T-helper 22 cell (primary cell): ENCODE measurements at places on chromosomes 5 and 9.

- no peak for DNase-seq
These were observed 353.7 kb downstream of the ARL15 start for GRCh38 chr5:53956632-53957031.

DNA sequence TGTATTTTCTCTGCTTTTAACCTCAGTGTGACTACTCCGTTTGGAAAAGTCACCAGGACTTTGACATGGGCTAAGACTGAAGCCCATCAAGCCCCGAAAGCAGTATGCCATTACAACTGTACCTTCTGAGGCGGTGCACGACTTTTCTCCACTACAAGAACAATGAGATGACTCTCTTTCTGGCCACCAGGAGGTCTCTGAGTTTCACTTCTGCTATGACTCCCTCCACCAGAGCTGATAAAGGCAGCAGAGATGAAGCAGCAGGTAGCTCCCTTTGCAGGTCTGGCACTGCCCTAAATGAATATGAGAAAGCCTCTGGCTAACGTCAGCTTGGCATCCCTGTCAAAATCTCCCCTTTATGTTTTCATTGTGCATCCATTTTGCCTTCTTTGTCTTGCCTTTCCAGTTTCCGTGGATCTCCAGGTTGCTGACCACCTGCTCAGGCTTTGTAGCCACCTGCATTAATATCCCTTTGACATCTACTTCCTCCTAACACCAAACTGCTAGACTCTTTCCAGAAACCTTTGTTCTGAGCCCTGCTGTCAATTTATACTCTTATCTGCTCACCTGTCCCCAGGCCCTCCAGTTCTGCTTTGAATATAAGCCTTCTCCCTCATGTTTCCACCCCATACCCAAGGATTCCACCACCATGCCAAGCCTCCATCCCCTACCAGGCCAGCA, 221.7 kb downstream of the ZNF608 start:
- no peak for DNase-seq

- DNase-seq, result no peak
These were observed 41.5 kb downstream of the KCNIP1 start for GRCh38 chr5:170545313-170545712.

DNA sequence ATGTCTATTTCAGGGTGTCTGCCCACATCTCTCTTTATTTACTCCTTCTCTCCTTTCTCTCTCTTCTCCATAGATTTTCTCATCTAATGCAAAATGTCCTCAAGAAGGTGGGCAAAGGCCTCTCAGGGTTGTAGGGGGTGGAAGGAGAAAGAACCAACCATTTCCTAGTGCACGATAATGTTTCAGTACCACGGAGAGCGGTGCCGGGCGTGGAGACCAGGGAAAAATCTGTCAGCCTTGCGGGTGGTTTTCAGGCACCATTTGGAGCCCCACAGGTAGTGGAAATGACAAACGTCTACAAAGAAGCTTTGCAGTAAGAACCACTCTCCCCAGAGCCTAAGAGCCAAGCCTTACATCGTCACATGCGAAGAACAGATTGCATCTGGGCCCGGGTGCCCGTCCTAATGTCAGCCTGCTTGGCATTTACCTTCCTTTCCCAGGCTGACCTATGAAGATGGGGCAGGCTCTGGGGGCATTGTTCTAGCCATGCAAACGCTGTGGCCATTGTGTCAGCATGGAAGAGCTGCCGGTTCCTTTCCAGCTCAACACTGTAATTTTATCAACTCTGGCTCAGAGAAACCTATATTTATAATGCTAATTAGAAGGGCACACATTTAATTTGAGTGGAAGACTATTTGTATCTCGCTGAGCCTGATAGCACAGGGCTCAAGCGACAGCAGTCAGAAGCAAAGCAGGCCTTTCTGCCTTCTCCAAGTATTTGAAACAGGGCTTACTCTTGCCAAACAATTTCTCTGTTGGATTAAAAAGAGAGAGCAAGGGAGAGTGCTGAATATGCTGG, 430.1 kb upstream of the WWC1 start:
- DNase-seq, result no peak

GRCh38 chr5:14238272-14238671, 95.1 kb downstream of the TRIO start:
- no peak for DNase-seq

GRCh38 chr5:120678279-120678678, 214.2 kb downstream of the PRR16 start:
- DNase-seq, result no peak

- no peak for DNase-seq
These were observed 414.0 kb downstream of the ELAVL2 start for GRCh38 chr9:23412046-23412445.

- DNase-seq, result no peak
These were observed 122.3 kb downstream of the SEMA5A start for GRCh38 chr5:9423571-9423970.

DNA sequence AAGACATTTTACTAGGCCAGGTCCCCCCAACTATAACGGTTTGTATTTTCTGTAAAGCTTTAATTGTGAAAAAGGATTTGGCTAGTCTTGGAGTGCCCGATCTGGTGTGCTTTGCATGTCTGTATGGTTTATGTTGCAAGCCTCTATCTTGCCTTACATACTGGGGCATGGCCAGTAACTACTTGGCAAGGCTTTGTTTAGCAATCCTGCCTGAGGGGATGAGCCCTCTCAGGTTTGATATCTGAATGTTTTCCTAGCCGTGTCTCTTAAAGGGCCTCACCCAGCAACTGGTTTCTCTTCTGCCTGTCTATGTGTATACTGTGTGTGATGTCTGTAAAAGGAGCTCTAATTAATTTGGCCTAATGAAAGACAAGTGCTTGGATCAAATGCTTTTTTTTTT, 61.3 kb upstream of the SPINK5 start:
- no peak for DNase-seq

DNA sequence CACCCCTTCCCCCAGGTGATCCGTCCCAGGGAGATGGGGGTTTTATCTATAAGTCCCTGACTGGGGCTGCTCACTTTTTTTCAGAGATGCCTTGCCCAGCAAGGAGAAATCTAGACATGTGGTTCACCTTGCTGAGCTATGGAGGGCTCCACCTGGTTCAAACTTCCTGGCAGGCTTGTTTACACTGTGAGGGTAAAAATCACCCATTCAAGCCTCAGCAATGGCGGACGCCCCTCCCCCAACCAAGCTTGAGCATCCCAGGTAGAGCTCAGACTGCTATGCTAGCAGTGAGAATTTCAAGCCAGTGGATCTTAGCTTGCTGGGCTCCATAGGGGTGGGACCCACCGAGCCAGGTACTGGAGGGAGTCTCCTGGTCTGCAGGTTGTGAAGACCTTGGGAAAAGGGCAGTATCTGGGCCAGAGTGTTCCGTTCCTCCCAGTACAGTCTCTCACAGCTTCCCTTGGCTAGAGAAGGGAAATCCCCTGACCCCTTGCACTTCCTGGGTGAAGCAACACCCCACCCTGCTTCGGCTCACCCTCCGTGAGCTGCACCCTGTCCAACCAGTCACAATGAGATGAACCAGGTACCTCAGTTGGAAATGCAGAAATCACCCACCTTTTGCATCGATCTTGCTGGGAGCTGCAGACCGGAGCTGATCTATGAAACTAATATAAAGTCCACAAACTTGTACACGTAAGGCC, 231.7 kb downstream of the CTNND2 start:
- no peak for DNase-seq

DNA sequence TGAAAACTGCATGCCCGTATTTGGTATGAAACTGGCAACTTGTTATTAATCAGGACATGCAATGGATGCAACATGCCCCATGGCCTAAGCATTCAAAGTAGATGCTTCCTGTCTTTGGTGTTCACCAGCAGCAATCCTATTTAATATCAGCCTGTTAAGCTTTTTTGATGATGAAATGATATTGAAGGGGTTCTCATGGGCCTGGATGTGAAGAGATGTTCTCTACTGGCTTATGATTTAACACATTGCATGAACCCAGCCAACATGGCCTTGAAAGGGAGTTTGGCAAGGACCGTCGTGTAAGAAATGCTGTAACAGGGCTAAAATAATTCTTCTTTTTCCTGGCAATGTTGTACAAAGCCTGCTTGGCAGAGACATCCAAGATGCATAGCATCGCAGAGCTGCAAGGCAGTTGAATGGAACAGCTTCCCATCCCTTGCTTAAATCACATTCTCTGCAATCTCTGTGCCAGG, 111.2 kb downstream of the SMARCA2 start:
- no peak for DNase-seq
